GDM1 (cell line): ENCODE measurements at places on chromosomes 11 and 22.

DNA sequence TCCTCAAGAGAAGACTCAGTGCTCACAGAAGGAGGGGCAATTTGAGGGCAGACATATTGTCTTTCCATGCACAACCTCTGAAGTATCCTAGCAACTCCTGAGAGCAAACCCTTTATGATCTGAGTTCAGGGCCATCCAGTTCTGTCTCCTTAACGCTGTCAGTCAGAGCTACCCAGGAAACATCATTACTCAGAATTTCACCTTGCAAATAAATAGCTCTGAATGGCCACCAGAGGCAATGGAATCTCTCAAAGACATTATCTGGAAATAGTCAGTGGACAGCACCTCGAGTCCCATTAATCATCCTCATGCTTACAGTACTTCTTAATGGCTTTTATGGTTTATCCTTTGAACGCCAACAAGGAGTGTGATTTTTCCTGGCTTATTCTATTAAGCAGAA, 656.1 kb downstream of the OPCML start:
- no peak for DNase-seq

DNA sequence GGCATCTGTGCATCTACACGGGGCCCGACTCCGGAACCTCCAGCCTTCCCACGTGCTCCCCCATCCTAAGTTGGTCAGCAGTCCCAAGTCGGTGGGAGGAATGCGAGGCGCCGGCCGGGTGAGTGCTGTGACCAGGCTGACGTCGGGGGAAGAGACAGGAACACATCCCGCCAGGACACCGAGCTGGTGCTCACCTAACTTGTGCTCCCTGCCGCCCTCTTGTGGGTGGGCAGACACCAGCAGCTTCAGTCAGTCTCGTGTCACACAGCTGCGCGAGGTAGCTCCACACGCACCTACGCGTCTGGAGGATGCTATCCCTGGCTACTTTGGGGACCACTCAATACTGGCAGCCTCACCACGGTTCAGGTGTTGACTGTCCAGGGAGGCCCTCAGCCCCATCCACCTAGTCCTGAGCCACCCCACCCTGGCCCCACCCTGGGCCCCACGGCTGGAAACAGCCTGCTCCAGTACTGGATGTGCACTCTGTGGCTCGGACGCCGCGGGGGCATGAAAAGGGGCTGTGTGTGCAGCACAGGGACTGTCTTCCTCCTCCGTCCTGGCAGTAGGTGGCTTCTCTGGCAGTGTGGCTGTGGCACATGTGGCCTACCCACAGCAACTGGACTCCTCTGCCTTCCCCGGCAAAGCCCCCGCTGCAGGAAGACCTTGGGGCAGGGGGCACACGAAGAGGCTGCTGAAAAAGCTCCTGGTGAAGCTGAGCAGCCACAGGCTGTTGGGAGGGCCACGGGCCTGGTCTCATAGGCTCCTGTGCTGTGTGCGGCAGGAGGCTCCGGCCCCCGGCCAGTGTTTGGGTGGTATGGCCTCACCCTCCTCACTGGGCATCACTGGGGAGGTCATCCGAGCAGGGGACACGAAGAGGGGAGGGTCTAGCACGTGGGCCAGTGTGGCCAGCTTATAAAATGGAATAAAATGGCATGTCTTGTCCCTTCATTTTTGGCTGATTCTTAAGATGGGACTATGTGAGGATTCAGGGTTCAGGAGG, 11.2 kb upstream of the BID start:
- peak; percentile 39 for DNase-seq

- no peak for DNase-seq
Measured at GRCh38 chr11:67780056-67780455, 105.6 kb upstream of the ALDH3B2 start.

DNA sequence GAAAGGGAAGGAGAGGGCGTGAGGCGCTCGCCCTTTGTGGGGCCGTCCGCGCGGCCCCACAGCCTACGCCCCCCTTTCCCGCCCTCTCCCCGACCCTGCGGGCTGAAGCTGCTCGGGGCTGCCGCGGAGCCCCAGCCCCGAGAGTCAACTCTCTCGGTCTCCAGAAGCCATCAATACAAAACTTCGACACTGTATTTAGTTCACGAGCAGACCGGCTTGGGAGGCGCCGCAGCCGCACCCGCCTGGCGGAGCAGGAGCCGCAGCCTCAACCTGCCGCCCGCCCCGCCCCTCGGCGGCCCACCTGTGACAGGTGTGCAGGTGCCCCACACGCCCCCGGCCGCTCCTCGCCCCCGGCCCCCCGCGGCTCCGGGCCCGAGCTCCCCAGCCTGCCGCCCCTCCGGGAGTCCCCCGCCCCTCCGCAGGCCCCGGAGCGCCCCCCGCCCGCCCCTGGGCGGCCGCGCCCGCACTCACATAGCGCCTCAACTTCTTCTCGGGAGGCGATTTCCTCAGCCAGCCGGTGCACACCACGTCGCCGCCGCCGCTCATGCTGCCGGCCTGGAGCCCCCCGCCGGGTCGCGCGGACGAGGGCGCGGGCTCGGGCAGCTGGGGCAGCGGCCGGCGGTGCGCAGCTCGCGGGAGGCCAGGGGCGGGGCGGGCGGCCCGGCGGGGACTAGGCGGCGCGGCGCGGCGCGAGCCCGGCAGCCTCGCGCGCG, at the start of gene GAB2:
GAB2 (minus strand) TSS at position 646 of the 713 bp plus-strand sequence; CDS start at position 546, 100 bp downstream.
- DNase-seq: no peak

- no peak for DNase-seq
Measured at GRCh38 chr22:20750461-20751184, 23.3 kb upstream of the SERPIND1 start.

DNA sequence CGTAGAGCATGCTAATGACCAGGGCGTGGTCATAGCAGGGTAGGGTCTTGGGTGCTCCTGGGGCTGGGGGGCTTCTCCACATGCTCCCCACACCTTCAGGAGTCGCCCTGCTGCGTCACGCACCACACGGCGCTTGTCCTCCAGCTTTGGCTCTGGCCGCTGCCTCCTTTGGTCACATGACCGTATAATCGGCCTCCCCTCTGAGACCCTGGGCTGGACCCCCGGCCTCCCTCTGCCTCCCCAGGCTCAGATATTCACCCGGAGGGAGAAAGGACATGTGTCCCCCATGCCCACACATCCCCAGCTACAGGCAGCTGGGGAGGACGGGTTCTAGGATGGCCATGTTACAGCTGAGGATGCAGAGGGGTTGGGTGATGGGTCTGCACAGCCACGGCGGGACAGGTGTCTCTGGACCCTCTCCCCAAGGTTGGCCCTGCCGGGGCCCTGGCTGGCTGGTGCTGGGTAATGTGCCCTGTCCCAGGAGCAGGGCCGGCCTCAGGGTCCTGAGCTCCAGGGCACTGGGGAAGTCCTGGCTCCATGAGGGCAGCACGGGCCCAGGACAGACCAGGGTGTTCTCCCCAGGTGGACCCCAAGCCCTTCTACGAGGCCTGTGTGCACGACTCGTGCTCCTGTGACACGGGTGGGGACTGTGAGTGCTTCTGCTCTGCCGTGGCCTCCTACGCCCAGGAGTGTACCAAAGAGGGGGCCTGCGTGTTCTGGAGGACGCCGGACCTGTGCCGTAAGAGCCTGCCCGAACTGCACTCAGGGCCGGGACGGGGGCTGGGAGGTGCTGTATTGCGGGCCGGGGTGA, 14.5 kb downstream of the MUC2 start:
- no peak for DNase-seq

DNA sequence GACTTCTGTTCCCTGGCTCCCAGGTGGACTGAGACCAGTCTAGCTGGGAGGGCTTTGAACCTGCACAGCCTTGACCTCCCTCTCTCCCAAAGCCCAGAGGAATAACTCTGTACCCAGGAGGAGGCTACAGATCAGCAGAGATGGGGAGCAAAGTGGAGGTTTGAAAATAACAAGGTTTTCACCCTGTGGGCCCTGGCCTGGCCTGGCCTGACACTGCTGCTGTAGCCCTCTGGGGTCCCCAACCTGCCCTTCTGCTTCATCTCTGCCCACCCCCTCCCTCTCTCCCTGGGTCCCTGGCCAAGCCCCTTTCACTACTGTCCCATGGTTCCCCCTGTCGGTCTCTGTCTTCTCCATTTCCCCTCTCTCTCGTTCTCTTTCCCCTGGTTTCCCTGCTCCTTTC, 225.2 kb downstream of the BUD13 start:
- DNase-seq: no peak
